ENCODE measurements at places on chromosomes 4 and X.

DNA sequence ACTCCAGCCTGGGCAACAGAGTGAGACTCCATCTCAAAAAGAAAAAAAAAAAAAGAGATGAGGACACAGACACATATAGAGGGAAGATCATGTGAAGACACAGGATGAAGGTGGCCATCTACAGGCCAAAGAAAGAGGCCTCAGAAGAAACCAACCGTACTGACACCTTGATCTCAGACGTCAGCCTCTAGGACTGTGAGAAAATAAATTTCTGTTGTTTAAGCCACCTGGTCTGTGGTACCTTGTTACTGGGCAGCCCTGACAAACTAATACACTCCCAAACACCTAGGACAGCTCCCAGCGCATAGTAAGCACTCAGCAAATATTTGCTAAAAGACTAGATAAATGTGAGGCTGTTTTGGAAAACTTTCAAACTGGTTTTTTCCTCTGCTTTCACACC, 59.2 kb upstream of the SMIM10 start:
- DNase-seq = no peak

- DNase-seq = no peak
Observed at GRCh38 chr4:19575924-19576323, 675.8 kb upstream of the SLIT2 start.

GRCh38 chr4:8699063-8699385, 106.5 kb downstream of the CPZ start:
- DNase-seq = peak; percentile 51

DNA sequence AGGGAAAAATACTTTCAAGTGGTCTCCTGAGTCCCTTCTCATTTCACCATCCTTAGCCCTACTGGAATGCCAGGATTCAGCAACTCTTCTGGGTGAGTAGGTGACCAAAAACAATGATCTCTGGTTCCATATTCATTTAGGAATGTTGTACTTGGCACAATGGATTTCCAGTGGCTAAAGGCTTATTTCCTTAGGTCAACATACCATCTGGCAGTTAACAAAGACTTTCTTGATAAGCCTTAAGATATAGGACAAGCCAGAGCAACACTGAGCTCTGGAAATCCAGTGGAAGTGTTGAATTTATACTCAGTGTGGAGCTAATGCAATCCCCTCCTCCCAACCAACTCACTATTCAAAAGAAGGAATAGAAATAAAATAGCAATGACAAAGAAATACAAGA, 139.4 kb upstream of the EMCN start:
- DNase-seq = no peak

DNA sequence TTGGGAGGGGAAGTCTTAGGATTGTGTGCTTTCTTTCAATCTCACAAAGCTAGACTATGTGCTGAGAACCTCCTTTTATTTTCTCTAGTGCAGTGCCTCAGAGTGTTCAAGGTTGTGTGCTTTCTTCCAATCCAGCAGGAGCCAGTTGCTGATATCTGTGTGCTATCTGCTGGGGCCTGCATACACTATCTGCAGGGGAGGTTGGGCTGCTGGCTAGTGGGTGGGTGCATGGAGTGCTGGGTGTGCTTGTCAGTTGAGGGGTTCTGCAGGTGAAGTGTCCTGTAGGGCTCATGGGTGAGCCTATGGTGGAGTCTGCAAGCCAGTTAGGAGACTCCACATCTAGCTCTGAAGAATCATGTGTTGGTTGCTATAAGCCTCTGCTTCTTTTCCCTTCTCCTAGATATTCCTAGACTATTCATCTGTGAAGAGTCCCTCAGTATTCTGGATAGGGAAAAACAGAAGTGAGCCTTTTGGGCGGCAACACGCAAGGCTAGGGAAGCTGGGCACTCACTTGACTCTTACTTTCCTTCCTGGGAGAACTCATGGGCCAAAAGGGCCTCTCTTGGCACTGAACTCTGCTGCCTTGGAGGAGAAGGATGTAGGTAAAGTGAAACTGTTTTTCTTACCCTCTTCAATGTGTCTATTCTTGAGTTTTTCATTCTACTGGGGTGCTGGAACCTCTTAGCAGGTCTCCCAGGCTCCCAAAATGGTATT, 8.0 kb upstream of the CISD2 start:
- no peak for DNase-seq

DNA sequence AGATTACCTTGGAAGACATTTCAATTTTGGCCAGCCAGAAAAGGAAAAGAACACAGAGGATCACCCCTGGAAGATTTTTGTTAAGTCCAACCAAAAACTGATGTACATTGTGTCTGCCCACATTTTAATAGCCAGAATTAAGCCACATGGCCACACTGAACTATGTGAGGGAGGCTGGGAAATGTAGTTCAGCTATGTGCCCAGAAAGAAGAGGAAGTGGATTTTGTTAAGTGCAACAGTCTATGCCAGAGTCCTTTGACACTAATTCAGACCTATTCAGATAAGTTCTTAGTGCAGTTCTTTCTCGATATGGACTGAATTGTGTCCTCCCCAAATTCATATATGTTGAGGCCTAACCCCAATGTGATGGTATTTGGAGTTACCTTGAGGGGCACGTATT, 18.4 kb downstream of the PRPS1 start:
- no peak for DNase-seq

GRCh38 chr4:137678796-137679195, 146.5 kb upstream of the PCDH18 start:
- DNase-seq = no peak

- DNase-seq = no peak
Observed at GRCh38 chr4:24248674-24249630, 335.4 kb downstream of the DHX15 start.

DNA sequence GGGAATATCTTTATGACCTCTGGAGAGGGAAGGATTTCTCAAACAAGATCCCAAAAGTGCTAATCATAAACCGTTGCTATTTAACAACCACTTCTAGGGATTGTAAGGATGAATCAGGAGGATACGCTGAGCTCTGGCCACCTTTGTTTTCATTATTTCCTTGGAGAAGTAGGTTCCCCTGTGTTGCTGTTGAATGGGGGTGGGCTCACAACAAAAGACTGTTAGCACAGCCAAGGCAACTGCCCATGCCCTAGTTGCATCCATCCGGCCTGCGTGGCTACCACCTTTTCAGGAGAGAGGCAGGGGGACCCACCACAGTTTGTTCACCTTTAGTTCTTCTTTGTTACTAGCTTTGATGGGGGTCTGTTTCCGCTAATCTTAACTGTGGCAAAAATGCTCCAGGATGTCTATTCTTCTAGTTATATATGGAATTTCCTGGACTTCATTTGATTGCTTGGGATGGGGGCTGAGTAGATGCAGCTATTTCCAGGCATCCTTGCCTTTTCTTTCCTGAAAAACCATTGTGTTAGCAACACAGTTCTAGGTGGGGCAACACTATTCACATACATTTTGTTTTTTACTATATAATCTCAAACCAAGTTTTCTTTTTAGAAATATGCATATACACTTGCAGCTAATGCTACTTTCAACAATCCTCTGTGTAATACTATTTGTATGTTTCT, 95.4 kb downstream of the KDR start:
- DNase-seq = no peak

GRCh38 chrX:110146521-110146920, 143.6 kb downstream of the TMEM164 start:
- DNase-seq = no peak

DNA sequence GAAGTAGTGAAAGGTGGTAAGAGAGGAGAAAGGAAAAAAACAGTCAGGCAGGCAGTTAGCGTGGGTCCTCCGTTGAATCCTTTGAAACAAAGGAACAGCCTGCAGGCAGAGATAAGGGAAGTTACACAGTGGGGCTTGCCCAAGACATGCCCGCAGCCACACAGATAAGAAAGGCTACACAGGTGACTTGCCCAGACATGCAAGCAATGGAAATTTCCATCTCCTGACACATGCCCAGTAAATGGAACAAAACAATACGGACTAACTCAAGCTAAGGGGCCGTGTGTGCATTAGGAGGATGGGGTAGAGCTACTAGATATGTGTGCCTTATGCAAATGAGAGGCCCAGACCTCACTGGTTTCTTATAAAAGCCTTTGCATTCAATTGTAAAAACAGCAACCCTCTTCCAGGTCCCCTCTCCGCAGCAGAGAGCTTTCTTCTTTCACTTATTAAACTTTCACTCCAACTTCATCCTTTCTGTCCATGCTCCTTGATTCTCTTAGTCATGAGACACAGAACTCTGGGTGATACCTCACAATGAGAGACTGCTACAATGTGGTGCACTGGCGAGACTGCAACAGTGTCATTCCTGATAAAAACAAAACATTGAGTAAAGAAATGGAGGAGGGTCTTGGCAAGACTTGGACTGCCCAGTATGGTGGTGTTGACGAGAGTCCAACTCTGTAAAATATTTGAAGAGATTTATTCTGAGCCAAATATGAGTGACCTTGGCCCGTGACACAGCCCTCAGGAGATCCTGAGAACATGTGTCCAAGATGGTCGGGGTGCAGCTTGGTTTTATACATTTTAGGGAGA, 997.4 kb upstream of the PRKX start:
- no peak for DNase-seq

DNA sequence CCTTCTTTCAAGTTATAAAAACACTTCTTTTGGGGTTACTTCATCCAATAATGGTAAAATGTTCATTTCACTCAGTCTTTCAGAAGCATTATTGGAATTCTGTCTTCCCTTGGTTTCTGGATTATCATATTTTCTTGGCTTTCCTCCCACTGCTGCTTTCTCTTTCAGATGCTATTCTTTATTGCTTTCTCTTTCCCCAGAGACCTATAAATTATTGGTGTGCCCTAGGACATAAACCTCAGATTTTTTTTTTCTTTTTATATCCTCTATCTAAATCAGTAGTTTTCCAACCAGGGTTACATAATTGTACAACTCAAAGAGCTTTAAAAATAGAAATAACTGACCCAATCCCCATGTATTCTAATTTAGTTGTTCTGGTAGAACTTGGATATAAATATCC, 1005.5 kb downstream of the ARAP2 start:
- DNase-seq = no peak

- DNase-seq = no peak
Observed at GRCh38 chrX:19389227-19389845, 45.6 kb downstream of the PDHA1 start.

- DNase-seq = no peak
Observed at GRCh38 chr4:2586502-2586901, 50.1 kb downstream of the FAM193A start.

GRCh38 chr4:9937078-9937477, 84.2 kb downstream of the SLC2A9 start:
- DNase-seq = no peak

- no peak for DNase-seq
Observed at GRCh38 chr4:122576261-122577188, 44.3 kb downstream of the IL21 start.

DNA sequence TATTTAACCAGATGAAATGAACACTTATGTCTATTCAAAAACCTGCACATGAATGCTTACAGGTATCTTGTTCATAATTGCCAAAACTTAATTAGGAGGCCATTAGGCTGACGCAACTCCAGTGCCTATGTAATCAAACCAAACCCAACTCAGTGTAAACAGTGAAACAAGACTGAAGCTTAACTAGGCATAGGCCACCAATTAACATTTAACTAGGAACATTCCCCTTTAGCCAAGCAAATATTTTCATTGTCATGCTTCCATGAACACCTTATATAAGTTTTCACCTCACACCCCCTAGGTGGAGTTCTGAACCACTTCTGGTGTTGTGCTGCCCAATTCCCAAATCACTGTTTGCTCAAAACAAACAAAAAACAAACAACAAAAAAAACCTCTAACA, 686.0 kb downstream of the STPG2 start:
- no peak for DNase-seq

GRCh38 chr4:138085736-138086305, 156.3 kb downstream of the SLC7A11 start:
- DNase-seq = no peak

GRCh38 chrX:47863187-47863586, 26.5 kb downstream of the ZNF81 start:
- no peak for DNase-seq

DNA sequence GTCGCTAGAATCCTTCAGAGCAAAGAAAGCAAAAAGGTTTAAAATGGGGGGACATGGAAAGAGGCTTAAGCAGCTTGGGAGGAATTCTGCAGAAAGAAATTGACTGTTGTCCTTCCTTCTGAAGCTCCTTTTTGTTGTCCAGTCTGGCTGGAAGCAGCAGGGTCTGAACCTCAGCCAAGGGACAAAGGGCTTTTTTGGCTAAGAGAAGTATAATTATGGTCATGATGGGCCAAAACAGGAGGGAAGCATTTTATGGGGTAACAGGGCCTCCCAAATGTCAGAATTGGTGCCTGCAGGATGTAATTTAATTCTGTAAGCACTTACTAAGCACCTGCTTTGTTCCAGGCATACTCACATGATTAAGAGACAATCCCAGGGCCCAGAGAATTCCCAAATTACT, 74.2 kb upstream of the CPEB2 start:
- no peak for DNase-seq

DNA sequence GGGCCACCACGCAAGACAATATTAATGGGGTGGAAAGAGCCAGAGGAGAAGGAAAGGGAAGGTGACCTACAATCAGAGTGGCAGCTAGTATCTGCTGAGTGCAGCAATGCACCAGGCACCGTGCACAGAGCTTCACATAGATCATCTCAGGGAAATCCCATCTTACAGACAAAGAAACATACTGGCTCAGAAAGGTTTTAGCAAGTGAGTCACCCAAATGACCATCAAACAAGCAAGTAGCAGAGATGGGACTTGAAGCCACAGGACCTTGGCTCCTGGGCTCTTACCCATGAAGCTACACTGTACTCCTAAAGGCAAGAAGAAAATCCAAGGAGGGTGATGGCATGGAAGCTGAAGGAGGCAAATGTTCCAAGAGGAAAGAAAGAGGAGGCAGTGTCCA, 6.8 kb downstream of the ANXA5 start:
- no peak for DNase-seq

DNA sequence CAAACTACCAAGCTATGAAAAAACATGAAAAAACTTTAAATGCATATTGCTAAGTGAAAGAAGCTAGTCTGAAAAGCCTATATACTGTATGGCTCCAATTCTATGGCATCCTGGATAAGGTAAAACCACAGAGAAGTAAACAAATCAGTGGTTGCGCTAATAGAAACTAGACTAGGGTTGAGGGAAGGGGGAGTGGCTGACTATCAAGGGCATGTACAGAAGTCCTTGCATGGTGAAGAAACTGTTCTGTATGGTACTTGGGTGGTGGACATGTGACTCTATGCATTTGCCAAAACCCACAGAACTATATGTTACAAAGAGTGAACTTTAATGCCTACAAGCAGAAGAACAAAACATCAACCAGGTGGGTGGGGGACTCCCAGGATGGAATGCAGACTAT, 96.8 kb downstream of the MTMR1 start:
- no peak for DNase-seq

- no peak for DNase-seq
Observed at GRCh38 chr4:122604146-122604545, 16.7 kb downstream of the IL21 start.

GRCh38 chrX:26219351-26219750, 3.4 kb downstream of the MAGEB5 start:
- no peak for DNase-seq

DNA sequence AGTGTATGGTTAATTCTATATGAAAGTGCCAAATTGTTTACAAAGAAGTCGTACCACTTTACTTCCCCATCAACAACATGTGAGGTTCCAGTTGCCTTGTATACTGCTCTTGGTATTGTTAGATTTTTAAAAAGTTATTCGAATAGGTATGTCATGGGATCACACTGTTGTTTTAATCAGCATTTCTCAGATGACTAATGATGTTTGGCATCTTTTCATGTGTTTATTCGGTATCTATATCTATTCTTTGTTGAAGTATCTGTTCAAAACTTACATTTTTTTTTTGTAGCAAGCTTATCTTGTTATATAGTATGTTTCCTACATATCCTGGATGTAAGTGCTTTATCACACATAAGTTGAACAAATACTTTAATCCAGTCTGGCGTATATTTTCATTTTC, 99.4 kb upstream of the MAB21L2 start:
- no peak for DNase-seq

All from cardiac septum (tissue), 1 donor.